ENCODE measurements at places on chromosomes 7 and 10. TPM values are rescaled to one million over a fixed set of nuclear protein-coding genes. Genes with fewer than 3 reads are reported as not detected.

- H3K4me3 ChIP-seq, result peak overlapping the region; percentile 69
- no peak for DNase-seq
- peaks cover 8% of the 10 kb centered on the region for H3K4me1 ChIP-seq
- H3K27ac ChIP-seq, result no peak overlapping the region
- H3K36me3 ChIP-seq, result no peaks in the 10 kb centered on the region
Observed at GRCh38 chr10:97849103-97849686, 448 bp upstream of the GOLGA7B start.

DNA sequence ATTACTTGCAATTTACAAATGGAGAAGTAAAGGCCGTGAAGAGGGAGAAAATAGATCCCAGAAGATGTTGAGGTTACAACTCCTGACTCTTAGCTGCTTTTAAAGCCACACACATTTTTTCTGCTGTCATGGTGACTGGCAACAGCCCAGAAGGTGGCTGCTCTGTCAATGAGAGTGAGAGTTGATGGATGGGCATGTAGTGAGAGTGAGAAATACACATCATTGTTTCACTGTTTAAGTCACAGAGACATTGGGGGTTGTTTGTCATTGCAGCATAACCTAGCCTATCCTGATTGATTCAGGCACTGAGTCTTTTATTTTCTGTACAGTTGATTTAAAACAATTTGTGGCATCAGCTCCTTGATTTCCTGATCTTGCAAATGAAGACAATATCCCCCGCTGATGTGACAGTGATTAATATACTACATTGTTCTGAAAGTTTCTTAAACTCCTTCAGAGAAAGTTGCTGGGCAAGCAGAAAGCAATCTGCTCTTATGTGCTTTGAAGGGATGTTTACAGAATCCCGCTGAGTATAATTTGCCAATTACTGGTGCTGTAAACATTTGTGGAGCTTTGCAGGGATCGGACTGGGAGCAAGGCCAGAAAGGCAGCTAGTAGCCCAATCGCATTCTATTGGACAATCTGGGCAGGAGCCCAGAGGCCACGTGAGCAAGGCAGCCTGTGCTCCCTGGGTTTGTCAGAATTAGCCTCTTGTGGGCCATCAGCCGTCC, 229.6 kb downstream of the PRPF18 start:
- no peaks in the 10 kb centered on the region for H3K27me3 ChIP-seq
- H3K27ac ChIP-seq, result no peak overlapping the region
- no peaks in the 10 kb centered on the region for H3K4me1 ChIP-seq
- no peak overlapping the region for H3K4me3 ChIP-seq
- peak; percentile 40 for DNase-seq

Gene PRPS1L1
- total RNA-seq, result not detected

DNA sequence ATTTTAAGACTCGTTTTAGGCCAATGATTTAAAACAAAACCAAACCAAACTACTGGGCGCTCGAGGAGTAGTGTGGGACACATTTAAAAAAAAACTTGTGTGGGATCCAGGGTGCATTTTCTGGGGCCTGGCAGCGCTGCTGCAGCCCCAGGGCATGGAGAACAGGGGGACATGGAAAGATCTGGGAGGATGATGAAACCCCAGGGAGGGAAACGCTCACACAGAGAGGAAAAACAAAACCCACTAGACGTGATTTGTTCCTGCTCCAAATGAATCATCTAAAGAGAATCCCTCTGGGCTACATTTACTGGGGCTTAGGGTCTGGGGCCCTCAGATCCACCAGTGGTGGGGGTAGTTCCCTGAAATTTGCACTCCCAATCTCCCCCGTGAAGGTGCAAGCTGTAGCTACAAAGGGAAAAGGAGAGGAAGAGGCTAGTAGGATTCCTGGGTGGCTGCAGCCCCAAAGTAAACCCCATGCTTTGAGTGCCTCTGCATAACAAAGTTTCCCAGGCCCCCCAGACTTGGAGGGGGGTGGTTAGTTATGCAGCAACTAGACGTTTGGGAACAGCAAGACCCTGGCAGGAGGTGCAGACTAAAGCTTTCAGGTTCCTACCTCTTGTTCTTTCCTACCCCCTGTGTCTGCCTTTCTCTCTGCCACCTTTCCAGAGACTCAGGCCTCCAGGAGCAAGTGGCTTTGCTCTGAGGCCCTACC, 14.5 kb upstream of the HOXA13 start:
- H3K36me3 ChIP-seq, result no peaks in the 10 kb centered on the region
- H3K4me1 ChIP-seq, result peaks cover 4% of the 10 kb centered on the region
- H3K27ac ChIP-seq, result no peak overlapping the region

Gene TFEC
- 0.93 TPM for total RNA-seq

DNA sequence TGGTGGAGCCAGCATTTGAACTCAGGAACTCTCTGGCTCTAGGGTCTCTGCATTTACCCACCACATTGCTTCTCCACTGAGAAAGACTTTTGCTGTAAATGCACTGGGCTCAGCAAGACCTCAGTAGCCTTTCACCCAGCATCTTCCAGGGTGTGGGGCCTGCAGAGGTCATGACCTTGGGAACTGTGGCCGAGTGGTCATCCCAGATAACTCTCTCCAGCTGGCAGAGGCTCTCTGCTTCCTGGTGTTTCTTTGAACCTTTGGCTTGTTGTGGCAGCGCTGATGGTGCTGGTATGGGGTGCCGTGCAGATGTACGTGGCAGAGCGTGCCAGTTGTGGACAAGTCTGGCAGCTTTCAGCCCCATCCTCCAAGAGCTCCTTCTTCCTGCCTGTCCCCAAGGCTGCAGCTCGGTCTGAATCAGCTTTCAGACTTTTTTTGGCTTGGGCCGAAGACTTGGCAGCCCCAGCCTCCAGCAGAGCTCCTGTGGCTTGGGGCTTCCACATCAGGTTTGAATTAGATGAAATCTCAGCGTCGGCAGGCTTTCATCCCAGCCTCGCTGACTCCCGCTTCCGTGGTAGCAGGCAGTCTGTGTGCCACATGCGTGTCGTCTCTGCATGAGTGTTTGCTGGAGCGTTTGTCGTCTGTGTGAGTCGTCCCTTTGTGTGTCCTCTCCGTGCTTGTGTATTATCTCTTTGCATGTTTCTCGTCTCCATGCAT, 21.5 kb downstream of the ADAMTS14 start:
- DNase-seq, result peak; percentile 72
- H3K36me3 ChIP-seq, result no peaks in the 10 kb centered on the region
- no peaks in the 10 kb centered on the region for H3K27me3 ChIP-seq
- H3K27ac ChIP-seq, result no peak overlapping the region
- H3K4me1 ChIP-seq, result no peaks in the 10 kb centered on the region

DNA sequence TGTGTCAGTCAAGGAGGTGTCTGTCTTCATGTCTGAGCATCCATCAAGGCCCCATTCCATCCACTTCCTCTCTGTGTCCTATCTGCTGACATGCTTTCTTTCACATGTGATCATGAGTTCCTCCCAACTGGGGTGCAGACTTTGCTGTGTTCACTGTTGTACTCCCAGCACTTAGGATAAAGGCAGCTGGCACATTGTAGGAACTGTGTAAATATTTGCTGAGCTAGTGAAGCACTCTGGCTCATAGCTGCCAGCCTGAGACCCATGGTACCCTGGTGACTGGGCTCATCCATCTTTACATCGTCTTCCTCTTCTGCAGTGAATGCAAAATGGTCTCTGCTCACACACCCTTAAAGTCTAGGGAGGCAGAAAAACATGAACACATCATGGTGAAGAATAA, 242.2 kb upstream of the IGFBP3 start:
- no peak for DNase-seq
- no peaks in the 10 kb centered on the region for H3K4me1 ChIP-seq
- H3K27me3 ChIP-seq, result no peaks in the 10 kb centered on the region
- no peak overlapping the region for H3K27ac ChIP-seq

DNA sequence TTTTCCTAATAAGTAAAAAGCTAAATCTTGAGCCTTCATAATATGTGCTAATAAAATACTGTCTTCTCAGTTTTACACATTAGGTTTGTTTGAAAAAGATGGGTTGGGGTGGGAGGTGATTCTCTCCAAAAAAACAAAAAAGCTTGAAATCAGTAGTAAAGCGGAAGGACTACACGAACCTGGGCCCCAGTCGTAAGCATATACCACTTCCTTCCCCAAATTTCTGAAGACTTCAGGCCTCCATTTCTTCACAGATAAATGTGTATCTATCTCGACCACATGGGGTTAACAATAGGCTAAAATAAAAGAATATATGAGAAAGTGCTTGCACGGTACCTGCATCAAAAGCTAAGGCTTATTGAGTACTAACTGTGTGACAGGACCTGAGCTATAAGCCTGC, 51.6 kb upstream of the PAX2 start:
- no peaks in the 10 kb centered on the region for H3K36me3 ChIP-seq
- DNase-seq, result no peak
- H3K4me3 ChIP-seq, result no peak overlapping the region
- H3K4me1 ChIP-seq, result no peaks in the 10 kb centered on the region
- peaks cover 32% of the 10 kb centered on the region for H3K27me3 ChIP-seq

DNA sequence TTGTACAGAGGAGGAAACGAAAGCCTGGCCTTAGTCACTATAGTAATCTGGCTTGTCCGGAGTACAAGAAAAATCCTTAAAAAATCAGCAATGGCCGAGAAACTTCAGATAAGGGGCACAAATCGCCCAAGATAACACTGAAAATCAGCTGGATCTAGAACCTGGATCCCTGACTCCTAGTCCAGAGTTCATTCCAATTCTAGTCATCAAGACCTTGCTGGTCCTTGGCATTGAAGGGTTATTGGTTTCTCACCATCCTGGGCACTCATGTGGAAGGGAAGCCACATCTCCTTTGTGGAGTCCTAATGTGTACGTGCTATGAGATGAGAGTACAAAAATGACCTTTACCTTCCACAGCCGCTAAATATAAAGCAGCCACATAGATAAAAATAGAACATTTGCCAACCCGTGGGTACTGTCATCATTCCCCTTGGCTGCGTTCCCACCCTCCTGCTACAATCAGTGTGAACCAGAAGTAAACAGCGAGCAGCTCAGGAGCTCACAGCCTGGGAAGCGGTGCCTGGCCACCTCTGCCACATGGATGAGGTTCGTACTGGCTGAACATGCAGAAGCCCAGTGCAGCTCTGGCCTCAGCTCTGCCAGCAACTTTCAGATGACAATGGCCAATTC, 116.0 kb upstream of the PDLIM1 start:
- DNase-seq, result peak; percentile 93
- H3K36me3 ChIP-seq, result peaks cover 3% of the 10 kb centered on the region
- peaks cover 59% of the 10 kb centered on the region for H3K4me1 ChIP-seq
- peak overlapping the region; percentile 16 for H3K4me3 ChIP-seq
- no peaks in the 10 kb centered on the region for H3K27me3 ChIP-seq

GRCh38 chr7:19144661-19145433, at the start of gene FERD3L:
Gene FERD3L, minus strand, starts transcription at chr7:19145421. Its CDS starts 59 bp downstream, at chr7:19145362.
- peak; percentile 41 for DNase-seq
- no peak within 1 kb of the TSS for H3K27ac ChIP-seq
- peaks cover 53% of the 10 kb centered on the region for H3K27me3 ChIP-seq
- no peaks in the 10 kb centered on the region for H3K36me3 ChIP-seq
- H3K4me3 ChIP-seq, result peak within 1 kb of the TSS; percentile 13
- no peaks in the 10 kb centered on the region for H3K4me1 ChIP-seq

GRCh38 chr7:33325754-33326484, 196.6 kb downstream of the BBS9 start:
- no peak overlapping the region for H3K4me3 ChIP-seq
- no peaks in the 10 kb centered on the region for H3K36me3 ChIP-seq
- no peaks in the 10 kb centered on the region for H3K4me1 ChIP-seq
- H3K27ac ChIP-seq, result no peak overlapping the region
- H3K27me3 ChIP-seq, result no peaks in the 10 kb centered on the region

Gene MUC12
- total RNA-seq, result 0.13 TPM

Gene GPR158
- total RNA-seq, result not detected

DNA sequence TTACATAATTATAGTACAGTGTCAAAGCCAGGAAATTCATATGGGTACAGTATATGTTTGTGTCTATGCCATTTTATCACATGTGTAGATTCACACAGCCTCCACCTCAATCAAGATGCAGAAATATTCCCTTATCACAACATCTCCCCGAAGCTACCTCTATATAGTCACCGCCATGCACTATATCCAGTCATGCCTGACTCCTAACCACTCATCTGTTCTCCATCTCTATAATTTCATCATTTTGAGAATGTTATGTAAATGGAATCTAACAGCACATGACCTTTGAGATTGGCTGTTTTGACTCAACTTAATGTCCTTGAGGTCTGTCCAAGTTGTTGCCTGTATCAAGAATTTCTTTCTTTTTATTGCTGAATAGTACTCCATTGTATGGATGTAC, 22.3 kb upstream of the SLC25A13 start:
- H3K27me3 ChIP-seq, result no peaks in the 10 kb centered on the region
- no peak overlapping the region for H3K4me3 ChIP-seq
- no peaks in the 10 kb centered on the region for H3K36me3 ChIP-seq
- no peak for DNase-seq
- H3K4me1 ChIP-seq, result no peaks in the 10 kb centered on the region

Gene ANXA11
- 389 TPM for total RNA-seq

GRCh38 chr7:142935941-142936565, 2.5 kb upstream of the TRPV5 start:
- H3K4me1 ChIP-seq, result no peaks in the 10 kb centered on the region
- H3K36me3 ChIP-seq, result no peaks in the 10 kb centered on the region
- no peaks in the 10 kb centered on the region for H3K27me3 ChIP-seq

Gene NPC1L1
- total RNA-seq, result 0.28 TPM

GRCh38 chr10:7374795-7375194, 36.0 kb downstream of the SFMBT2 start:
- peaks cover 9% of the 10 kb centered on the region for H3K36me3 ChIP-seq
- H3K4me1 ChIP-seq, result no peaks in the 10 kb centered on the region
- no peak overlapping the region for H3K27ac ChIP-seq
- no peaks in the 10 kb centered on the region for H3K27me3 ChIP-seq

Measured in psoas muscle (tissue), 8 donors.